ENCODE measurements at places on chromosomes 5 and 9.

DNA sequence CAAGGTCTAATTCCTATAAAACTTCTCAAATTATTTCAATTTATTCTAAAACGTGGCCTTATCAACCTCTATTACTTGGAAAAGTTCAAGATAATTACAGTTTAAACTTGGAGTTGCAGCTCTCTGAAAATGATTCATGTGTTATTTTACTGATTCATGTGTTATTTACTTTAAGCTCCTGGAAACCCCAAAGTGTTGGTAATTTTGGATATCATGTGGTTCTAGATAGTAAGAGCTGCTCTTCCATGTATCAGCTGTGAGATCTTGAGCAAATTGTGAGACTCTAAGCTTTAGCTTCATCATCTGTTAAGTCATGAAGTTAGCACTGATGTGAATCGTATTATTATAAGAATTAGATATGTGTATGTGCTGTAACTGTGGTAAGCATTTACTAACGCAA, 749.2 kb downstream of the TLE4 start:
- DNase-seq, result no peak

GRCh38 chr9:136135326-136136126, 16.9 kb upstream of the TMEM250 start:
- no peak for DNase-seq

- no peak for DNase-seq
Observed at GRCh38 chr9:94995048-94995693, 268.7 kb downstream of the AOPEP start.

GRCh38 chr9:76646249-76646648, 118.0 kb upstream of the PCA3 start:
- DNase-seq, result no peak

DNA sequence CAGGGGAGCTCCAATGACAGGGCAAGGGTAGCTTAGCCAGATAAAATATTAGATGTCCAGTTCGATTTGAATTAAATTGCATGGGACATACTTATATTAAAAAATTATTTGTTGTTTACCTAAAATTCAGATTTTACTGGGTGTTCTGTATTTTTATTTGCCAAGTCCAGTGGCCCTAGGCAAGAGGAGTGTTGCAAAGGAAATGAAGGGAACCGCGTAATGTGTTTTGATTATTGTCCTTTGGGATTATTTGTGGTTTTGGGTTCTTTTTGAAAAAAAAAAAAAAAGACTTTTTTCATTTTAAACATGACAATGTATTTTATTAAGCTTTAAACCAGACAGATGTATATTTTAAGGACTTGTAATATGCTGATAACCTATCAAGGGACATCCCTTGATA, 179.3 kb downstream of the C9orf152 start:
- DNase-seq, result no peak

DNA sequence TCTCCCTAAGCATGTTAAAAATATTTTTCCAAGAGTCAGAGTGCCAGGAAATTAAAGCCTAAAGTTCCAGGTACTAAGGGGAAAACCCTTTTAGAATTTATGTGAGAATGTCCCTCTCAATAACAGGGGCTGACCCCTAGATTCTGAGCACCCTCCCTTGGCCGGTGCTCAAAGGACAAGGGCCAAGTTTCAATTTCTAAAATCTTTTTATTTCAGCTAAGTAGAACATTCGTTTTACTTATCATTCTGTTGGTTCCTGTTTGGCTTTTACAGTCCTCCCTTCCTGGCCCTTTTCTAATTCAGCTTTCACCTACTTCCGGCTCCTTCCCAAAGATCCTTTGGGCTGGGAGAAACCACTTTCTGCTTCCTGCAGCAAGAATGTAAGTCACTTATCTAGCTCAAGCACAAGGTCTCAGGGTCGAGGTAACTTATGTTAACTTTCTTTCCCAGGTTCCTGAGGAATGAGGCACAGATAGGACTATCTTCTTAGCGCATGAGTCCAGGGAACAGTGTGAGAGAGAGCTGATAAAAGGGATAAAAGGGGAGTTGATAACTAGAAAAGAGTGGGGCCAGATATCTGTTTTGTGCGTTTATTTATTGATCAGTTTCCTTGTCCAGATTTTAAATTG, 34.6 kb upstream of the F2RL2 start:
- no peak for DNase-seq

DNA sequence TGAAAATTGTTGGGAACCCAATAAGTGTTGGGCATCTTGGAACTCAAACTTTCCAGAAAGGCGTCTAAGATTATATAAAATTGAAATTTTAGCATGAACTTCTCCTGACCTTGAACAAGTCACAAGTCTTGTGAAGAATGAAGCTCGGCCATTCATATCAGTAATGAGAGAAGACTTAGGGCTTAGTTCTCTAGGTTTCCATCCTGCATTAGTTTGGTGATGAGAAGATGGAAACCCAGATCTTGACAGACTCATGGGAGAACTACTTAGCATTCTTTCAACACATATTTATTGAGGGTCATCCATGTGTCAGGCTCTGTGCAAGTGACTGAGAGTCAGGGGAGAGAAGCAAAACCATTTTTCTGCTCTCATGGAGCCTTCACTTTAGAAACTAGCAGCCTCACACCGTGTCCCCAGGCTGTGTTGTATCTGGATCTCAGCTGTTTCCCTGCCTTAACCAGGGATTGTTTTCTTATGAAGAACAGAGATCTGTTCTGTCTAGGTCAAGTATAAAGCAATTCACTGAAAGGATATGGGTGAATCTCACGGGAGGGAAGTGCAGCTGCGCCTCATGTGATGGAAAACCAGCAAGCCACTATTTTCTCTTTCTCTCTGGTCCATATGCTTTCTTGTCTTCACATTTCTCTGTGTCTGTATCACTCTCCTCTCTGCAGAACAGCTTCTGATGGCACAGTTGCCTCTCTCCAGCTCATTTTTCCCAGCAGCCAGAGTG, 3.4 kb downstream of the GARNL3 start:
- no peak for DNase-seq

DNA sequence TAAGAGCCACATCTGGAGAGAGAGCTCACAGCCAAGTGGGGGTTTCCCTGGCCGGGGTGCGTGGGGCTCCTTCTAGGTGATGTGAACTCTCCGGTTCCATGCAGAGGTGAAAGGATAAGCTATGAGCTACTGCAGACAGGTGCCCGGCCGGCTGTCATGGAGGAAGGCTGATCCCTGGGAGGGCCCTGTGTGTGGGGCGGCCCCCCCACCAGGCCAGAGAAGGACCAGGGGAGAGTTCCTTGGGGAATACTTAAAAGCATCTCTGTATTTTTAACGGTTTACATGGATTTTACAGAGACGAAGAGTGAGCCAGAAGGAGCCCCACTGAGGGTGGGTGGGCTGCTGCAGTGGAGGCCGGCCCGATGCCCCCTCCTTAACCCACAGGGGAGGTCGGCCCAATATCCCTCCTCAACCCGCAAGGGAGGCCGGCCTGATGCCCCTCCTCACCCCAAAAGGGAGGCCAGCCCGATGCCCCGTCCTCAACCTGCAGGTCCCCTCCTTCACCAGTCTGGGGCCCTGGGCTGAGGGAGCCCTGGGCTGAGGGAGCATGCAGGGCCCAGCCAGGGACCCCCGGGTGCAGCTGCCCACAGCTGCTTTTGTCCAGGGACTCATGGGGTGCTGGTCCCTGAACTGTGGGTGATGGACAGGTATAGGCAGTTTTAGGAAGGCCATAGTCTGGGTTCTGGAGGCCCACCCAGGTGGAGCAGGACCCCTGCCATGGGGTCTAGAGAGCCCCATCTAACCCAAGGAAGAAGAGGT, 31.9 kb downstream of the MRPL36 start:
- no peak for DNase-seq

DNA sequence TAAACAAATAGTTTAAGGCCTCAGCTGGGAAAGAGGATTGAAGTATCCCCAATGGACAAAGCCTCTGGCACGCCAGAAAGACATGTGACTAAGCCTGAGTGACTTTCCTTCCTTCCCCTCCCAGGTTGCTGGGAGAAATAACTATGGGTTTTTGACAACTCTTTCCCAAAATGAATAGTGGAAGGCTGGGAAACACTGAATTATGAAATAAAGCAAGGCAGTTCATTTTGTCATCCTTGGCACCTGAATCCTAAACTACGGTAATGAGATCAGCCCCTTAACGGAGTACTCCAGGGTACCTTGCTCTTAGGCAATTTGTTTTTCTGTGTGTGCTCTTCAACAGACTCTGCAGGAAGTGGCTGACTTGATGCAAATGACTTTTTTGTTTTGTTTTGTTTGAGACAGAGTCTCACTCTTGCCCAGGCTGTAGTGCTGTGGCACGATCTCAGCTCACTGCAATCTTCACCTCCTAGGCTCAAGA, 75.2 kb downstream of the LMNB1 start:
- DNase-seq, result no peak

DNA sequence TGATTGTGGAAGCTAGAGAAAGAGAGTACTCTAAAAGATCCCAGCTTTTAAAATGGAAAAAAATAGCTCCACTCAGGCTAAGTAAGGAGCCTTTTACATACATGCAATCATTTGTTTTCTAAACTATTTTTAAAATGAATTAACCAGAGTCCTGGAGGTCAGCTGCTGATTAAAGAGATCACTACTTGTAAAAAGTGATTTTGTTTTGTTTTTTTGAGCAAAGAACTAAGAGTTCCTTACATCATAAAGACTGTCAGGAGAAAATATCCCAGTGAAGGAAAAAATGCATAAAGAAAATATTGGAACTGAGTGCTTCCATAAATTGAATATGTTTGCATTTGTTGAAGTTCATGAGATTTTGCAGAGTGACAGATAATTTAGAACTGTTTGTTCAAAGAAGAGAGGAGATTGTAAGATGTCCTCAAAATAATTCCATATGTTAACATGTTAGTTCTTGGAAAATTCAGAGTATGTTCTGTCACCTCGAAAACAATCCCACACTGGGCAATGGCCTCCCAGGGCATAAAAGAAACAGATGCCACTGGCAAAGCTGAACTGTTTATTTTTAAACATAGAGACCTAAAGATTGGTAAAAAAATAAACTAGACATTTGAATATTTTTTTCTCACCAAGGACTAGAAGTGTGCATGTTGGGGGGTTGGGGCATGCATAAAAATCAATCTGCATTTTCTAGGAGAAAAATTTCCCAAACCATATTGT, 264.7 kb downstream of the NPR3 start:
- DNase-seq, result no peak

DNA sequence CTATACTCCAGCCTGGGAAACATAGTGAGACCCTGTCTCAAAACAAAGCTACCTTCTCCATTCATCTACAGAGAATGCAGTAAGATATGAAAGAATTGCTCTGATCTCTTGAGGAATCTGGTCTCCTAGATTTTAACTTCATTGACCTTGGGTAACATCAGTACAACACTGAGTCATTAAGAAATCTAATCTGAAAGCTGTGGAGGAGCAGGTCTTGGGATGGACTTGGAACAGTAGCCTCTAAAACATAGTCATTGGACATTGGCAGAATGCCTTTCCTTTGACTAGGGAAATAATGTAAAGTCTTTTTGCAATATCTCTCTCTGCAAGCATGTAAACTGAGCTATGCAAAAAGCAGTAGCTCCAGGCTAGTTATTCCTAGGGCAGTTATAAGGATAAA, 58.1 kb downstream of the KCNN2 start:
- no peak for DNase-seq

GRCh38 chr9:130337318-130337717, 71.8 kb downstream of the HMCN2 start:
- DNase-seq, result no peak

DNA sequence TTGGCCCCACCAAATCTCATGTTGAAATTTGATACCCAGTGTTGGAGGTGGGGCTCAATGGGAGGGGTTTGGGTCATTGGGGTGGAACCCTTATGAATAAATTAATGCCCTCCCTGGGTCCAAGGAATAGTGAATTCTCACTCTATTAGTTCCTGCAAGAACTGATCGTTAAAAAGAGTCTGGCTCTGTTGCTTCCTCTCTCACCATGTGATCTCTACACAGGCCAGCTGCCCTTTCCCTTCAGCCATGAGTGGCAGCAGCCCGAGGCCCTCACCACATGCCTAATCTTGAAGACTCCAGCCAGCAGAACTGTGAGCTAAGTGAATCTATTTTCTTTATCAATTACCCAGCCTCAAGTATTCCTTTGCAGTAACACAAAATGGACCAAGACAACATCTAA, 106.0 kb downstream of the CAAP1 start:
- no peak for DNase-seq

- no peak for DNase-seq
Observed at GRCh38 chr9:36293171-36293570, 34.9 kb upstream of the GNE start.

DNA sequence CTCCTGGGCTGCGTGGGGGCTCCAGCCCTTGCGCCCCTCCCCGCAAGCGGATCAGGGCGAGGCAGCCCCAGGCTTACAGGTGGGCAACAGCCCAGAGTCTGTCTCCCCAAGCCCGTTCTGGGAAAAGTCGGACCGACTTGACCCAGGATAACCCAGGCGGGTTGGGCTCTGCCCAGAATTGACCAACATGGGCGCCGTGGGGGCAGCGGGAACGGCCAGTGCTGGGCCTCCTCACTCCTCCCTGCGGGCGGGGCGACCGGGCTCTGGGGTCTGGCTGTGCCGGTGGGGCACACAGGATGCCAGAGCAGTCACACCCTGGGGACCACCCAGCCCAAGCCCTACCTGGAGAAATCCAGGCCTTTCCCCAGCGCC, 15.3 kb upstream of the SYNPO start:
- no peak for DNase-seq

DNA sequence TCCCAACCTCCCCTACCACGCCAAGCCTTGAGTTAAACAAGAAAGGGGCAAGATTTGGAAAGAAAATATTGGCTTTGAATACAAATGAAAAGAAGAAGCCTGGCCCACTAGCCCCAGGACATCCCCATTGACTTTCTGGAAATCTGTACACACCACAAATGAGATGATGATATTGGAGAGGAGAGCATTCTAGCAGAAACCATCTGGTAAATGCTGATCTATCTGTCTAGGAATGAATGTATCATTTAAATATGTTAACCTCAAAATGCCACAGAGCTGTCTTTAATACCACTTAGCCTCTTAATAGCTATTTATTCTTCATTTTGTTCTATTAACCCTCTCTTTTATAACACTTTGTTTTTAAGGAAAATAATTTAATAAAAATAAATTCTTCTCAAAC, 270.2 kb upstream of the PDE4D start:
- no peak for DNase-seq

GRCh38 chr5:29276371-29276770, 1917.1 kb upstream of the CDH6 start:
- no peak for DNase-seq

- DNase-seq, result no peak
Observed at GRCh38 chr9:4750023-4750673, 9.1 kb upstream of the AK3 start.

- DNase-seq, result no peak
Observed at GRCh38 chr5:3592298-3592697, 3.3 kb upstream of the IRX1 start.

GRCh38 chr9:117414220-117414905, 494 bp downstream of the ASTN2 start:
- DNase-seq, result no peak

DNA sequence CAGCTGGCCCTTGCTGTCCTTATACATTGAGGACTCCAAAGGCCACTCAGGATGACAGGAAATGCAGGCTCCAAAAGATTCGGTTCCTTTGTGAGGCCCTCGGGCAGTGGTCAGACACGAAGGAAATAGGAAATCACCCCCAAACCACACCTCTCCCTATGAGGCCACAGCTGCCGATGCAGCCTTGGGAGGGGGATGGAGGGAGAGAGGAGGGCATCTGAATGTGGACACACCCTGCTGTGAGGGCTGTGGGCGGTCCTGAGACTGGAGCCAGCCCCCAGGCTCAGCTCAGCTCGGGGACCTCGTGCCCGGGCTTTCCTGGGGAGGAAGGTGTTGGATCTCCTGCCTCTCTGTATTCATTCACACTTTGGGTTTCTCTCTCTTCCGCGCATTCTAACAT, 2.7 kb upstream of the CLPTM1L start:
- no peak for DNase-seq

GRCh38 chr9:135997090-135998015, 36.2 kb upstream of the UBAC1 start:
- DNase-seq, result no peak

- no peak for DNase-seq
Observed at GRCh38 chr5:110840347-110840960, 101.6 kb downstream of the SLC25A46 start.

Measured in activated T-helper 1 cell treated with anti-CD3 and anti-CD28 coated beads, Interleukin-2, amount 50 U/mL, for 16 hours (primary cell).